RPMI7951 (cell line): ENCODE measurements at places on chromosomes 5 and 9.

DNA sequence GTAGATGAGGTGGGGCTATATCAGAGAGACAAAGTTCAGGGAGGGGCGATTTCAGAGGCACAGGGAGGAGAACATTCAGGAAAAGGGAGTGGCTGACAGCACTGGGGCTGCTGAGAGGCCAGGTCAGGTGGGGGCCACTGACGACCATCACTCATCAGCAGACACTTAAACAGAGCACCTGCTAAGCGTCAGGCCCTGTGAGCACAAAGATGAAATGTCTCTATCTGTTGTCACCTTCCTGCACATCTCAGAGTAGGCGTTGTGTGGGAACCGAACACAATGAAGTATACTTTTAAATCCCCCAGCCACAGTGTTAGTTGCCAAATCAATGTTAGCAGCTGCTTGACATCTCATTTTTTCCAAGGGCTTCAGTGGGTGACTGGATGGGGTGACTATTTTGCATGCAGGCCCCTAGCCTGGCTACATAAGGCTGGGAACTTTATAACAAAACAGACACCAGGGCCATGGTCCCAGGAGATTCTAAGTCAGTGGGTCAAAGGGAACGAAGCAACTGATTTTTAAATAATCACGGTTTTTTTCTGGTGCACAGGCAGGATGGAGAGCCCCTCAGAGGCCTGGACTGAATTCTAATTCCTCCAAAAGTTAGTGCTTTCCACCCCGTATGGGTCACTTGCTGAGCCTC lies 31.1 kb upstream of the ANKRD18A start:
- no peak for DNase-seq

GRCh38 chr9:133171161-133171961 lies 7.6 kb upstream of the GBGT1 start:
- no peak for DNase-seq

DNA sequence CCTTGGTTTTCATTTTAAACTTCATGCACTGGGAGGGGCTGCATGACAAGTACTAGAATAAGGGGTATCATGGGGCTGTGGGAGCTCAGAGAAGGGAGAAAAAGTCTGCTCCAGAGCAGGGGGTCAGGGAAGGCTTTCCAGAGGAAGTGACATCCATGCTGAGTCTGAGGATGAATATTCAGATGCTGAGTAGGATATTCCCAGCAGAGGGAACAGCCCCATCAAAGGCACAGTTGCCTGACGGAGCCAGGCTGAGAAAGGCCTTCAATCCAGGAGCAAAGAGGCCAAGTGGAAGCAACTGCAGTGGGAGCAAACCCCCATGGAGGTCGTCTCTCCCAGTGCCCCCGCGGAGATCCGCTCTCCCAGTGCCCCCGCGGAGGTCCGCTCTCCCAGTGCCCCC lies 4.4 kb downstream of the PFN3 start:
- no peak for DNase-seq

- no peak for DNase-seq
These were observed 39.7 kb downstream of the EXD3 start for GRCh38 chr9:137383081-137383783.

DNA sequence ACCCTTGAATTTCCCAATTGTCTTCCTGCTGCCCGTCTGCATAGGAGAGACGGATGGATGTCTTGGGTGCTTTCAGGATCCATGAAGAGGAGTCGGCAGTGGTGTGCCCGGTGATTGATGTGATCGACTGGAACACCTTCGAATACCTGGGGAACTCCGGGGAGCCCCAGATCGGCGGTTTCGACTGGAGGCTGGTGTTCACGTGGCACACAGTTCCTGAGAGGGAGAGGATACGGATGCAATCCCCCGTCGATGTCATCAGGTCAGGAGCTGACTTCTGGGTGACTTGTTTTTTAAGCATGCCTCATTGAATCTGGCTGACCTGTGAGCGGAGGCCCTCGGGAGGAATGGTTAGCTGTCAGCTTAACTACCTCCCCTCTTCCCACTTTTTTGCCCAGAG lies 24.2 kb downstream of the GALNT12 start:
- no peak for DNase-seq

GRCh38 chr5:155878991-155879575 lies 447.9 kb upstream of the SGCD start:
- DNase-seq, result no peak

DNA sequence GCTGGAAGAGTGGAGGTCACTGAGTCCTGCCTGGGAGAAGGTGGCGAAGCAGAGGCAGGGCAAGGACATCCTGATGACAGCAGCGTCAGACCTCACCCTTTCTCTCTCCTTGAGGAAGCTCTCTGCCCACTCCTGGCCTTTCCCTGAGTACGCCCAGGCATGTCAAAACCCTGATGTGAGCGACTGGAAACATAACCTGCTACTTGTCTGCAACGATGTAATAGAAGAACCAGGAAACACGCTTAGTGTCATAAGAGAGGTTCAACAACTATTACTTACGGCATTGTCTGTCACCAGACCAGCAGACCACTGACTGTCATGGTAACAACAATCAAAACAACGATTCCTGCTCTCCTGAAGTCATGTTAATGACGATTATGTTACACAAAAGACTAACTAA lies 152.4 kb downstream of the ACTL7B start:
- DNase-seq, result no peak

DNA sequence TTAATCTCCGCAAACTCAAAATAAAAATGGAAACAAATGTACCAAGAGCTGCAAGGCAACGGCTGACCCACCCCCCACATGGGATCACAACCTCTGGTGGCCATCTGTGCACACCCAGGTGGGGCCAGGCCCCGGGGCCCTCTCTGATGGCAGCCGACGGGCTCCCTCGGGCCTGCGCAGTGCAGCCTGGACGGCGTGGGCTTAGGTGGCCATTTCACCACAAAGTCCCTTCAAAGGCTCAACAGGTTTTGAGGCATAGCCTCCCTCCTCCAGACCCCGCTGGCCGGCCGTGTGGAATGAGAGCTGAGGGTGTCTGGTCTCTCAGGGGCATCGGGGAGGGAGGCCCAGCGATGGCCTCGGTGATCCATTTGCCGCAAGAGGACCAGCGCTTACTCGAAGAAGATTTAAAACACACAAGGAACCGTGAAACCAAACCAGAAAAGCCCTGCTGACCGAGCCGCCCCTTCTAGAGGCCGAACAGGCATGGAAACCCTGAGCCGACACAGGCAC lies 42.7 kb upstream of the CEP72 start:
- DNase-seq, result no peak

DNA sequence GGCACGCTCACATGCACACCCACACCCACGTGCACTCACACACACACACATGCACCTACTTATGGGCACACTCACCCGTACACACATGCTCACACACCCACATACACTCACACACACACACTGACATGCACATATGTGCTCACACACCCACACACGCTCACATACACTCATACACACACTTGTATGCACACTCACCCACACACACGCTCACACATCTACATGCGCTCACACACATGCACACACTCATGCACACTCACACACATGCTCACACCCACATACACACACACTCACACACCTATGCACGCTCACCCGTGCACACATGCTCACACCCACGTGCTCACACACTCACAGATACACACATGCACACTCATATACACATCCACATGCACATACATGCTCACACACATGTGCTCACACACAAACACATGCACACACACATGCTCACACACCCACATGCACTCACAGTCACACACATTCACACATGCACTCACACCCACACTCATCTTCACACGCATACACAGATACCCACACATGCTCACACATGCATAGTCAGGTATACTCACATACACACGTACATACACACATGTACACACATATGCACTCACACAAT lies 138.3 kb downstream of the OLFM1 start:
- DNase-seq, result no peak

- no peak for DNase-seq
These were observed 276.0 kb downstream of the AUH start for GRCh38 chr9:91085517-91086291.
